Anterior cingulate cortex (tissue), 58 donors: ENCODE measurements at places on chromosomes 7 and 10.

DNA sequence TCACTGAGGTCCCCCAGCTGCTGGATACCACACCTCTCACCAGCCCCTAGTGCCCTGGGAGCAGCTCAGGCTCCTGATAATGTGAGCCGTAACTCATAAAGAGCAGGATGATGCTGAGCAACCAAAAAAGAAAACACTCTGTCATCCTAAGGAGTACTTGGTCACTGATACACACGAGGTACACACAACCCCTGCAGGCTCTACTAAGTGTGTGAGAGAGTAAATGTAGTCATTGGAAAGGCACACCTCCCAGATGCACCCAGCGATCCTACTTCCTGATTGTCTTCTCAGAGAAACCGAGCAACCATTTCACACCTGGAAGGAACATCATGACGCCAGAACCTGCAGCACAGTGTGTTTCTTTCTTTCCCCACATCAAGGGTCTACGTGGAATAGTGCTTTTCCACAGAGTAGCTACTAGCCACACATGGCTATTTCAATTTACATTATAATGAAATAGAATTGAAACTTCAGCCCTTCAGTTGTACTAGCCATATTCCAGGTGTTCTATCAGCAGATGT lies 34.2 kb downstream of the FIGNL1 start:
- no peak for DNase-seq

- DNase-seq: no peak
Measured at GRCh38 chr7:2156756-2157472, 75.8 kb downstream of the MAD1L1 start.

- DNase-seq: no peak
Measured at GRCh38 chr7:111390000-111390399, 172.3 kb downstream of the IMMP2L start.

GRCh38 chr7:7408001-7408770 lies 127.5 kb downstream of the COL28A1 start:
- no peak for DNase-seq
